RPMI7951 (cell line): ENCODE measurements at places on chromosomes 3 and 15. TPM values are rescaled to one million over a fixed set of nuclear protein-coding genes. Genes with fewer than 3 reads are reported as not detected.

DNA sequence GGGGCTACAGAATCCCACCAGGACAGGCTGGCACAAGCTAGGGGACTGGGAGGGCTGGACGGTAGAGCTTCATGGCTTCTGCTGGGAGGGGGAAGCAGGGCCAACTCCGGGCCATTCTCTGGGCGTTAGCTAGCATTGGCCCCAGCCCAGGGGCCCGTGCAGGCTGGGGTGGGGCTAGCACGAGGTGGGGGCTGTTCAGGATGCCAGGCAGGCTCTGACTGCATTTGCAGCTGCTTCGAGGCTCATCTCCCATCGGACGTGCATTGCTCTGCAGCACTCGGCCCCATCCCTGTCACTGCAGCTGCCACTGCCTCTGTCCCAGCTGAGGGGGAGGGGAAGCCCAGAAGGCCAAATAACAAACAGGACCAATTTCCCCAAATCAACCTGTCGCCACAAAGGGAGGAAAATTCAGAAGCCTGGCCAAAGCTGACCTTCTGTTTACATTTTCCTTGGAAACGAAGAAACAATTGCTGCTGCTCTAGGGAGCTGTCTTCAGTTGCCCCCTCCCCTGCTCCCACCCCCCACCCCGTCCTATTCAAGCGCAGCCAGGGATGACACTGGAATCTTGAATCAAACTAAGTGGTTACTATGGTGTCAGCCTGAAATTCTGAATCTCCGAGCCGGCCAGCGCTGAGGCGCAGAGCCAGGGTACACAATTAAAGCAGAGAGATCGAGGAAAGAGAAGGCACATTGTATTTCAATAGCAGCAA lies 138.8 kb upstream of the PRR20G start:
- DNase-seq: no peak

GRCh38 chr3:70096376-70097066 lies 97.0 kb downstream of the SAMMSON start:
- DNase-seq: no peak

GRCh38 chr15:74845208-74845568 lies 2.2 kb upstream of the ULK3 start:
- no peak for DNase-seq

The RAB6B gene
- total RNA-seq: 0.12 and 0.29 TPM in 2 replicates

DNA sequence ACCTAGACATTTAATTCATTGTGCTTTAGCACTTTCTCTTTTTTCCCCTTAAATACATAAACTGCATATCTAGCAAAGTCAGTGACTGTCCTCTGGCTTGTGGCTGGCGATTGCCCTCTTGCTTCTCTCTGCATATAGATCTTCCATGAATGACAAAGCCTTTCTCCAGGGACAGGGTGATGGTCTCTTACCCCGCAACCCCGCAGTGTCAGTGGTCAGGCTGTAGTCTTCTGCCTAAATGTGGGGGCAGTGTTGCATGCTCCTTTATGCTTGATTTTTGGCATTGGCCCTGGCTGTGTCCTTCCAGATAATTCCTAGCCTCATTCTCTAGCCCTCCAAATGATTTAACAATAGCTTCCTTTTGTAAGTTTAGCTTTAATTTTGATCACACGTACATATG lies 407.8 kb downstream of the GABRB3 start:
- no peak for DNase-seq

GRCh38 chr3:56915966-56916586 lies 114.3 kb upstream of the ARHGEF3 start:
- no peak for DNase-seq
